ENCODE measurements at places on chromosomes 13 and 19.

DNA sequence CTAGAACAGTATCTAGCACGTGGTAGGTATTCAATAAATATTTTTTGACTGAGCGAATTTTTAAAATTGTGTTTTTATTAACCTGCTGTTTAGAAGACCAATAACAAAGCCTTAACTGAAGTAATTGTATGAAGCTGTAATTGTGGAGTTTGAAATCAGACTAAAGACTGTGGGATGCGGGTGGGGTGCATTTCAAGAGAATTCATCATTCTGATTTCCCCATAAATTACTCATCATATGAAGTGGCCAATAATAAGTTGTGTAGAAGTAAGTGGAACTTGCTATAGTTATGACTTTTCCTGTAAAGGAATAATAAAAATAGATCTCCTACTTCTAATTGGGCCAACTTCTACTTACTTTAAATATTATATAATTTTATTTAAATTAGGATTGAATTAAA, 449.3 kb downstream of the PCDH9 start:
- DNase-seq, result peak; percentile 83

DNA sequence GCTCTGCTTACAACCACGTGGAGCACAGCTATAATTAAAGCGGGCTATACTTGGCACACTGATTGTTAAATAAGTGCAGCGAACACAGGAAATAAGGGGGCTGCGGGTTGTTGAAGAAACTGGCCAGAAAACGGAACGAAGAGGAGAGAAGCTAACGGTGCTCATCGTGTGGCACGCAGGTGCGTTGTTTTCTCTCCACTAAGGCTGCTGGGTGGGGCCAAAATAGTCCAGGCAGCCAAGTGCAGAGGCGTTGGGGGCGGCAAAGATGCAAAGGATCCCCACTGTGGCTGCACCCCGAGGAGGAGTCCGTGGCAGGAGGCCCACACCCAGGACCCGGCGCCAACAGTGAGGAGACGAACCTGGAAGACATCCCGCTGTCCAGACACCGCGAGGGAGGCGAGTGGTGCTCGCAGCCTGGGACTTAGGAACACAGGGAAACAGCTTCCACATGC, 8.1 kb upstream of the ARL11 start:
- no peak for DNase-seq

- peak; percentile 95 for DNase-seq
Observed at GRCh38 chr13:49098198-49098597, 121.9 kb upstream of the MLNR start.

DNA sequence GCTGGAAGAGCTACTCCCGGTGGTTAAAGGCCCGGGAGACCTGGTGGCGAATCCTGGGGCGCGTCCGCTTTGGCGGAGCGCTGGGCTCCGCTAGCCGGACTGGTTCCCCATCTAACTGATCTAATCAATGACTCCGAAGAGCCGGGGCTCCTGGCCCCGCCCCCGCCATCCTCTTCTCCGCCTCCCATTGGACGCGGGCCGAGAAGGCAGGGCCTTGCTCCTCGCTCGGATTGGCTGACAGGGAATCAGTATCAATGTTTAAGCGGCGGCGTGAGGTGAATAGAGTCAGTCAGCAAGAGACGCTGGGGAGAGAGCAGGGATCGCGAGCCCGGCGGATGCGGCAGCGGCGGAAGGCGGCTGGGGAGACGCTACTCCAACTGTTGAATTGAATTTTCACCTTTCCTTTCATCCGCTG, 1.7 kb upstream of the PCDH17 start:
- peak; percentile 68 for DNase-seq

- DNase-seq, result no peak
Observed at GRCh38 chr19:55391702-55392615, 6.2 kb downstream of the RPL28 start.

Data from cardiac fibroblast (primary cell).